ENCODE measurements at places on chromosomes 7 and 10.

- H3K27me3 ChIP-seq: peaks cover 9% of the 10 kb centered on the region
- H3K4me3 ChIP-seq: no peak overlapping the region
- DNase-seq: no peak
- no peak overlapping the region for H3K27ac ChIP-seq
- H3K4me1 ChIP-seq: no peaks in the 10 kb centered on the region
These were observed 313.1 kb upstream of the RNF32 start for GRCh38 chr7:156327474-156327873.

DNA sequence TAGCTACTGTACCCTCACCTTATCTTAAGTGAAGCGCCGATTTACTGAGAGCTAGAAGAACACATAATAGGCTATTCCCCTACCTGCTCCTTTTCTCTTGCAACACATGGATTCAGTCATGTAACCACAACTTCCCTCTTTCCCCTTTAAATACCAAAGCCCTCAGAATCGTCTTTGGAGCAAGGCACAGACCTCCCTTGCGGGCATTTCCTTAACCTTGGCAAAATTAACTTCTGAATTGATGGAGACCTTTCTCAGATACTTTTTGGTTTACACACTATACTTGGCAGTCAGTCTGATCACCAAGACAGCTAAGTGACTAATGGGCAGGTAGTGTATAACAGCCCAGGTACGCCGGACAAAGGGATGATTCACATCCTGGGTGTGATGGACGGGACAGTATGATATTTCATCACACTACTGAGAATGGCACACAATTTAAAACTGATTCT is 72.7 kb upstream of the SEC61G start:
- DNase-seq: no peak
- no peaks in the 10 kb centered on the region for H3K4me1 ChIP-seq
- no peaks in the 10 kb centered on the region for H3K27me3 ChIP-seq
- H3K36me3 ChIP-seq: no peaks in the 10 kb centered on the region
- H3K27ac ChIP-seq: no peak overlapping the region
- H3K4me3 ChIP-seq: no peak overlapping the region

DNA sequence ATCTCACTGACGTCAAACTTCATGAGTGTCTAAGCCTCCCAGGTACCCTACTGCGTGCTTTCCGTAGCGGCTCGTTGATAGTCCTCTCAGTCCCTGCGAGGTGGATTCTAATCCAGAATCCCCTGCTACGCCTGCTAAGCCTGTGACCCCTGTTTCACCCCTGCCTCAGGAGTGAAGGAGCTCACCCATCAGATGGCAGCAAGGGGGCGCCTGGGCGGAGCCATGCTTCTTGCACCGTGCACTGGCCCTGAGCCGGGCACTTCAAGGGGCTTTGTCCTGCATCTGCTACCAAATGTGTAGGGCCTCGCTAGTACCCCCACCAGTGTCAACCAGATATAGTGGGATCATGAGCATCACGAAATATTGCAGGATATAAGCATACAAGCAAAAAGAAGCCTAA is 918 bp upstream of the STRA8 start:
- no peak overlapping the region for H3K4me3 ChIP-seq
- H3K36me3 ChIP-seq: no peaks in the 10 kb centered on the region
- H3K4me1 ChIP-seq: no peaks in the 10 kb centered on the region
- DNase-seq: no peak
- no peaks in the 10 kb centered on the region for H3K27me3 ChIP-seq
- H3K27ac ChIP-seq: no peak overlapping the region

- no peaks in the 10 kb centered on the region for H3K36me3 ChIP-seq
- peaks cover 60% of the 10 kb centered on the region for H3K4me1 ChIP-seq
- H3K27ac ChIP-seq: no peak overlapping the region
- H3K4me3 ChIP-seq: no peak overlapping the region
These were observed 125.2 kb downstream of the MAD1L1 start for GRCh38 chr7:2107386-2108070.

GRCh38 chr10:99266383-99266782 is 30.7 kb upstream of the HPSE2 start:
- peaks cover 15% of the 10 kb centered on the region for H3K27me3 ChIP-seq
- no peak overlapping the region for H3K27ac ChIP-seq
- H3K36me3 ChIP-seq: no peaks in the 10 kb centered on the region
- H3K4me3 ChIP-seq: no peak overlapping the region
- no peak for DNase-seq

- H3K27me3 ChIP-seq: no peaks in the 10 kb centered on the region
- H3K27ac ChIP-seq: no peak overlapping the region
- no peaks in the 10 kb centered on the region for H3K4me1 ChIP-seq
- no peak overlapping the region for H3K4me3 ChIP-seq
- H3K36me3 ChIP-seq: no peaks in the 10 kb centered on the region
- DNase-seq: no peak
These were observed 151.4 kb upstream of the MAGI2 start for GRCh38 chr7:79604841-79605240.

DNA sequence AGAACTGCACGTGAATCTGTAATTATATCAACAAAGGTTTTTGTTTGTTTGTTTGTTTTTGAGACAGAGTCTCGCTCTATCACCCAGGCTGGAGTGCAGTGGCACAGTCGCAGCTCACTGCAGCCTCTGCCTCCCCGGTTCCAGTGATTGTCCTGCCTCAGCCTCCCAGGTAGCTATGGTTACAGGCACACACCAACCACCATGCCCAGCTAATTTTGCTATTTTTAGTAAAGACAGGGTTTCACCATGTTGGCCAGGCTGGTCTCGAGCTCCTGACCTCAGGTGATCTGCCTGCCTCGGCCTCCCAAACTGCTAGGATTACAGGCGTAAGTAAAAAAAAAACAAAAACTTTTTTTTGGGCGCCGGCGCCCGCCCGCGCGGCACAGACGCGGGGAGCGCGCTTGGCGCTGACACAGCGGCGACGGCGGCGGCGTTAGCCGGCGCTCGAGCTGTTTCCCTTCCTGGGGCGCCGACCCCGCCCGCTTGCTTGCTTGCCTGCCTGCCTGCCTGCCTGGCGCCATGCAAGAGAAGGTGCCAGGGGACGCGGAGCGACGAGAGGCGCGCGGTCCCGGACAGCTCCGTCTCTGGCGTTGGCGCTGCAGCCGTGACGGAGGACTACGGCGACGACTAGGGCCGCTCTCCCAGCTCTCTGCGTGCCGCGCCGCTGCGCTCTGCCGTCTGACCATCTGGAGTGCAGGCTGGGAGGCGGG is 171.4 kb upstream of the NUPR2 start:
- no peaks in the 10 kb centered on the region for H3K36me3 ChIP-seq
- DNase-seq: peak; percentile 1
- H3K4me3 ChIP-seq: peak overlapping the region; percentile 49
- no peaks in the 10 kb centered on the region for H3K4me1 ChIP-seq
- H3K27ac ChIP-seq: no peak overlapping the region

DNA sequence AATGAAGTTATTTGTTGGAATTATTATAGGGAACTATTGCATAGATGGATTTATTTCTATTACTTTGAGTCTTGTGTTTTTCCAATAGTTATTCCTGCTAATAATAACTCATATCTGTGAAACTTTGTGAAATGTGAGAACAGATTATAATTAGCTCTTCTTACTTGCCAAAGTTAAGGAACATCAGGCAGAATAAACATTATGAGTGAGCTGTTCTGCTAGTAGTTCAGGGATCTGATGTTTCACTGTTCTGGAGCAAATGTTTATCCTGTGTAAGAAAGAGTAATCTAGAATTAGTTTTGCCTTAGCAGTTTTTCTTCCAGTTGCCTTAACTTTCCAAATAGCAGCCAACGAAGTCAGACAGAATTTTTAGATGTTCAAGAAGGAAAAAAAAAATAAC is 245.2 kb upstream of the PLXDC2 start:
- H3K36me3 ChIP-seq: no peaks in the 10 kb centered on the region
- no peaks in the 10 kb centered on the region for H3K4me1 ChIP-seq
- no peak for DNase-seq
- H3K27ac ChIP-seq: no peak overlapping the region
- H3K27me3 ChIP-seq: no peaks in the 10 kb centered on the region
- H3K4me3 ChIP-seq: no peak overlapping the region

DNA sequence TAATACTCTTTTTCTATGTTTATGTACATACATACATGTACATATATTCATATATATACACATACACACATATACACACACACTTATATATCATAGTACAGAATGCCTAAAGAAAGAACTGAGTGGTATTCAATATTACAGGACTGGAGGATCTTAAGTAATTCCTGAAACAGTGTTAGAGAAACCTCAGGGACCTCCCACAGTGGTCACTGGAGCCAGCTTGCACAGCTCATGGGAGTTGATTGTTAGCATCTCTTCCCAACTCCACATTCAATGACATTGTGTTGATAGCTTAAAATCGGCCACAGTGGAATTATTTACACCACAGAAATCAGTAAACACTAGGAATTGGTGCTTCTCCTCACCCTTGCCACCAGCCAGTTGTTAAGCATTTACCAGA is 6.0 kb downstream of the LRRC17 start:
- H3K4me1 ChIP-seq: no peaks in the 10 kb centered on the region
- no peak overlapping the region for H3K4me3 ChIP-seq
- no peaks in the 10 kb centered on the region for H3K27me3 ChIP-seq
- no peak overlapping the region for H3K27ac ChIP-seq

DNA sequence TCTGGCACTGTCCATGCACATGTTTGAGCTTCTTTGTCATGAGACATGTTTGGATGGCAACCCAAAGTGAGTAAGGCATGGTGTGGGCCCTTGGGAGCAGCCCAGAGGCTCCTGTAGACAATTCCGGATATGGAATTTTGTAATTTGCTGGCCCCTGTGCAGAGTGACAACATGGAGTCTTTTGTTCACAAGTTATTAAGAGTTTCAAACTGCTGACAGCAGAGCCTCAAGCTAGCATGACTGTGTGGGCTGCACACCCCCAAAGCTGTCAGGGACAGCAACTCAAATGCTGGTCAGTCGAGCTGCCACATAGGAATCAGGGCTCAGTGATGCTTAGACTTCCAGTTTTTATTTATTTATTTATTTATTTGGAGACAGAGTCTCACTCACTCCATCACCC is 7.0 kb upstream of the MYL7 start:
- H3K27ac ChIP-seq: no peak overlapping the region
- no peaks in the 10 kb centered on the region for H3K36me3 ChIP-seq
- no peak for DNase-seq
- H3K4me3 ChIP-seq: no peak overlapping the region

- no peak overlapping the region for H3K27ac ChIP-seq
- no peak for DNase-seq
- H3K36me3 ChIP-seq: no peaks in the 10 kb centered on the region
- H3K27me3 ChIP-seq: no peaks in the 10 kb centered on the region
- H3K4me1 ChIP-seq: no peaks in the 10 kb centered on the region
- no peak overlapping the region for H3K4me3 ChIP-seq
These were observed 20.0 kb downstream of the ZDHHC16 start for GRCh38 chr10:97465982-97466381.

- no peaks in the 10 kb centered on the region for H3K27me3 ChIP-seq
- H3K36me3 ChIP-seq: no peaks in the 10 kb centered on the region
- no peaks in the 10 kb centered on the region for H3K4me1 ChIP-seq
- no peak for DNase-seq
- no peak overlapping the region for H3K4me3 ChIP-seq
These were observed 365.9 kb downstream of the CRPPA start for GRCh38 chr7:16055263-16055976.

- no peaks in the 10 kb centered on the region for H3K27me3 ChIP-seq
- H3K4me1 ChIP-seq: no peaks in the 10 kb centered on the region
- no peaks in the 10 kb centered on the region for H3K36me3 ChIP-seq
- no peak overlapping the region for H3K27ac ChIP-seq
These were observed 490.9 kb downstream of the REEP3 start for GRCh38 chr10:64011912-64012714.

GRCh38 chr10:43421201-43421507 is 12.2 kb upstream of the HNRNPF start:
- DNase-seq: no peak
- peak overlapping the region; percentile 97 for H3K4me3 ChIP-seq
- H3K27me3 ChIP-seq: no peaks in the 10 kb centered on the region
- H3K4me1 ChIP-seq: peaks cover 52% of the 10 kb centered on the region
- peak overlapping the region; percentile 99 for H3K27ac ChIP-seq
- peaks cover 7% of the 10 kb centered on the region for H3K36me3 ChIP-seq

- H3K27ac ChIP-seq: no peak overlapping the region
- H3K36me3 ChIP-seq: no peaks in the 10 kb centered on the region
- H3K4me3 ChIP-seq: no peak overlapping the region
- H3K4me1 ChIP-seq: peaks cover 6% of the 10 kb centered on the region
- H3K27me3 ChIP-seq: peaks cover 5% of the 10 kb centered on the region
These were observed 115.3 kb upstream of the MYO3A start for GRCh38 chr10:25818751-25819150.

GRCh38 chr10:99234041-99234790 is 1.4 kb downstream of the HPSE2 start:
- no peak overlapping the region for H3K27ac ChIP-seq
- peak; percentile 59 for DNase-seq
- H3K36me3 ChIP-seq: no peaks in the 10 kb centered on the region
- peaks cover 27% of the 10 kb centered on the region for H3K4me1 ChIP-seq
- peaks cover 92% of the 10 kb centered on the region for H3K27me3 ChIP-seq

GRCh38 chr10:76080451-76080850 is 649.0 kb downstream of the LRMDA start:
- H3K27me3 ChIP-seq: no peaks in the 10 kb centered on the region
- DNase-seq: no peak
- H3K4me3 ChIP-seq: no peak overlapping the region

DNA sequence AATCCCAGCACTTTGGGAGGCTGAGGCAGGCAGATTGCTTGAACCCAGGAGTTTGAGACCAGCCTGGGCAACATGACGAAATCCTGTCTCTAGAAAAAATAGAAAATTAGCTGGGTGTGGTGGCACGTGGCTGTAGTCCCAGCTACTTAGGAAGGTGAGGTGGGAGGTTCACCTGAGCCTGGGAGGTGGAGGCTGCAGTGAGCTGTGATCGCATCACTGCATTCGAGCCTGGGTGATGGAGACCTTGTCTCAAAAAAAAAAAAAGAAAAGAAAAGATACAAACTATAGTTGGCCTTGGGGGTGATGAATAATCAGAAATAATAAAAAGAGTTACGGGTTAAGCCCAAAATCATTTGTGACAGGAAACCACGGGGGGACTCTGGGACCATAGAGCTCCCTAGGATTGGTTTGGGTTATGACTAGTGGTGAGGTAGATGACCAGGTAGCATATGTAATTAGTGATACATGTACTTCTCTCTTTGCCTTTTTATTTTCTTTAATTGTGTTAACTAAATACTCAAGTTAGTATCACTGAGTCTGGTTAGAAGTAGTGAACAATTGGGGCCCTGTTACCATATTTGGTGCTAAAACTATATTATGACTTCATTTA is 10.4 kb upstream of the ASCC1 start:
- peak overlapping the region; percentile 94 for H3K27ac ChIP-seq
- H3K27me3 ChIP-seq: no peaks in the 10 kb centered on the region
- H3K4me3 ChIP-seq: no peak overlapping the region
- no peak for DNase-seq

- H3K4me1 ChIP-seq: no peaks in the 10 kb centered on the region
- H3K4me3 ChIP-seq: no peak overlapping the region
- no peaks in the 10 kb centered on the region for H3K27me3 ChIP-seq
- H3K36me3 ChIP-seq: no peaks in the 10 kb centered on the region
These were observed 301.5 kb downstream of the FZD1 start for GRCh38 chr7:91565499-91566401.

GRCh38 chr10:30127120-30127541 is 67.7 kb upstream of the JCAD start:
- no peak overlapping the region for H3K27ac ChIP-seq
- no peaks in the 10 kb centered on the region for H3K36me3 ChIP-seq
- no peak overlapping the region for H3K4me3 ChIP-seq
- H3K4me1 ChIP-seq: no peaks in the 10 kb centered on the region
- H3K27me3 ChIP-seq: peaks cover 8% of the 10 kb centered on the region

GRCh38 chr7:132751244-132751647 is 175.0 kb upstream of the PLXNA4 start:
- H3K4me1 ChIP-seq: peaks cover 6% of the 10 kb centered on the region
- H3K36me3 ChIP-seq: no peaks in the 10 kb centered on the region
- H3K27ac ChIP-seq: no peak overlapping the region
